ENCODE measurements at places on chromosomes 5 and 9. TPM values are rescaled to one million over a fixed set of nuclear protein-coding genes. Genes with fewer than 3 reads are reported as not detected.

DNA sequence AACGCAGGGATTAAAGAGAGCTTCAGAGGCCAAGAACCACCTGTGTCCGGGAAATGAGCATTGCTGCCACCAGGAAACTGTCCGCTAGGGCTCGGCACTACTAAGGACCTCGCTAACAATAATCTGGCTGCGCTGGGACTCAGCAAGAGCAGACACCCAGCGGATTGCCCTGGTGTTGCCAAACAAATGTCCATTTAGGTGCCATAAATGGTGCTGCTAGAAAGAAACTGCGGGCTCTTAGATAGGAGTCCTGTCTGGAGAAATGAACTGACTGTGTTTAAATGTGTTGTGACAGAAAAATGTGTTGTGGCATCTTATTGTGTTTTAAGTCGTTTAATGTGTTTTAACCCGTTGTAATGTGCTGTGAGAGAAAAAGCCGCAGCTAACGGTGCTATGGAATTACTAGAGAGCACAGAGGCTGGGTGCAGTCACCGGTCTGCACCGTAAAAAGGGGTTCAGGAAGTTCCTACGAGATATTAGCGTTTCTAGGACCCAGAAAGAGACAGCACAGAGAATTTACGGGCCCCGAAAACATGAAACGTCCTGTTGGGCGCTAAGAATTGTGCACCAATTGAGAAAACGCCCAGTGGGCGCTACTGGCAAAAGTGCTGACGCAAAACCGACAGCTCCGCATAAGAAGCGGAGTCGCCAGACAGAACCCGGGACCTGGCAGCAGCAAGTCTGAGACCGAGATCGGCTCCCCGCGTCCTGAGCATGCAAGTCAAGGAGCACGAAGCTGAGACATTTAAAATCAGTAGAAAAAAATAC is 90.6 kb downstream of the ANXA2R start:
- no peak for DNase-seq

GRCh38 chr5:9058666-9059065 is 487.2 kb downstream of the SEMA5A start:
- DNase-seq = no peak

Gene GTF2H2
- total RNA-seq = 69.7 TPM

Gene PCDHGA8
- total RNA-seq = 2.3 TPM

DNA sequence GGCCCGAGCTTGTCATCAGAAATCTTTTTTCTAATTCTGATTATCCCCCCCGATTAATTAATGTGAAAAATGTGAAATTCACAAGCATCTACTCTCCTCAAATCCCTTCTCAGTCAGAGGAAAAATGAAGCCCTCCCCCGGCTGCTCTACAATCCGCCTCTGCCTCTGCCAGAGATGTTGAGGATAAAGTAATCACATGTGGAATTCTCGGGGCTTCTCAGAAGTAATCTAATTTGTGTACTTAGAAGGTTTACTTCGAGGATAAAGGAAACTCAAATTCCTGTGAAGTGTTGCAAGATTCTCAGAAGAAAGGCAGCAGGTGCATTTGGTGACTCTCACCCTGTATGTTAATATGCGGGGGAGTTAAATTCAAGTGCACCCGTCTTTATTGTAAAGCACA is 726.1 kb upstream of the ADAMTS16 start:
- peak; percentile 56 for DNase-seq

GRCh38 chr5:94313188-94313587 is 305.2 kb downstream of the KIAA0825 start:
- DNase-seq = no peak

DNA sequence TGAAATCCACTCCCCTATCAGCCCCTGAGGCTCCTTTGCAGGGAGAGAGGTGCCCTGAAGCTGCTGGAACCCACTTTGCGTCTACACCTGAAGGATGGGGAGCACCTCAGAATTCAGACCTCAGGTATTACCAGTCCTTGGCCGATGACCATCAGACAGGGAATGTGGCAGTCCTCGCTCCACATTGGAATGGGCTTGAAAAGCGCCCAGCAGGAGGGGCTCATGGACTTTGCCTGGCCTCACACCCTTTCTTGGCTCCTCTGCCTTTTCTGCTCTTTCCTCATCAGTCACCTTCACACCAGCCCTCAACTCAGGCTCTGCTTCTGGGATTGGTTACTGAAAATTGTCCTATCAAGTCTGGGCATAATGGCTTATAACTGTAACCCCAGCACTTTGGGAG is 83.9 kb downstream of the BARX1 start:
- no peak for DNase-seq

Gene SURF6
- 32.9 TPM for total RNA-seq

DNA sequence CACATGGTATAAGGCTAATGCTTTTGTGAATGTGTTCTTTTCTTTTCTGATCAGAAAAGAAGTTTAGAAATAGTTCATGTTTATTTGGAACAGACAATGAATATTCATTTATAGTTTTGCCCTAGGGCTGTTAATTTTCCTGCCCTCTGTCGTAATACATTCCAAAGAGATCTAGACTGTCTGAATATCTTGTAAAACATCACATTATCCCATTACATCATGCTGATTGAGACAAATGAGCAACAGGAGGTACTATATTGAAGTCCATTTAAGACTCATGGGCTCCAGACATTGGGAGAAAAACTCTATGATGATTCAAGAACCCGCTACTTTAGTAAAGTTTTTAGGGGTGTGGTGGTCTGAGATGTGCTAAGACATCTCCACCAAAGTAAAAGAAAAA is 121.2 kb upstream of the MAP1B start:
- DNase-seq = no peak

- DNase-seq = peak; percentile 99
Measured at GRCh38 chr9:126914458-126915280, at the start of gene RALGPS1. TSS of gene RALGPS1 (plus strand) at chr9:126914782. CDS start at chr9:126962290, 47,508 bp downstream.

- DNase-seq = no peak
Measured at GRCh38 chr5:45385321-45386058, 310.7 kb downstream of the HCN1 start.

DNA sequence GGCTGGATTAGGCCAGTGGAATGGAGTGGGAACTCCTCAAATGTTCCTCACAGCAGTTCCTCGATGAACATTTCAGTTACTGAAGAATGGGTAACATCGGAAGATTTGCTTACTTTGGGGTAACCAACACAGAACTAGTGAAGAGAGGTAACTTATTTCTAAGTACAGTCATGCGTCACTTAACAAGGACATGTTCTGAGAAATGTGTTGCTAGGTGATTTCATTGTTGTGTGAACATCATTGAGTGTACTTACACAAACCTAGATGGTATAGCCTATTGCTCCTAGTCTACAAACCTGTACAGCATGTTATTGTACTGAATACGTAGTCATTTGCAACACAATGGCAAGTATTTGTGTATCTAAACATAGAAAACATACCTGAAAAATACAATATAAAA is 228.3 kb downstream of the MAST4 start:
- no peak for DNase-seq

GRCh38 chr5:128825826-128826225 is 139.5 kb upstream of the SLC27A6 start:
- no peak for DNase-seq

DNA sequence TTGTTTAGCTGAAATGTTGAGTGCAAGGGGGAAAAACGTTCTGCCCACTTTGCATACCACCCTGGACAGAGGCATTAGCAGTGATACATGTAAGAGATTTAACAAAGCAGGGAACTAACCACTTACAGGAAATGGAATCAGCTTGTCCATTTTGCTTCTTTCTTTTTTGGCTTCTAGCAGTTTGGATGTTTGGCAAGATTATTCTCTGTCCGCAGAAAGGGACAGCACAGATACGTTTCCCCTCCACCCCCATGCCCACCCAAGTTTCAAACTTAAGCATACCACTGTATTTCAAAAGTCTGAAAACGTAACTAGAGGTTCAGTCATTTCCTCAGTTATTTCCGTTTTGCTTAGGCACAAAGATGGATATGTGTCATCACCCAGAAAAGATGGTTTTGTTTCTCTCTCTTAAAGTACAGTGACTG is 118.4 kb downstream of the GDNF start:
- DNase-seq = no peak

DNA sequence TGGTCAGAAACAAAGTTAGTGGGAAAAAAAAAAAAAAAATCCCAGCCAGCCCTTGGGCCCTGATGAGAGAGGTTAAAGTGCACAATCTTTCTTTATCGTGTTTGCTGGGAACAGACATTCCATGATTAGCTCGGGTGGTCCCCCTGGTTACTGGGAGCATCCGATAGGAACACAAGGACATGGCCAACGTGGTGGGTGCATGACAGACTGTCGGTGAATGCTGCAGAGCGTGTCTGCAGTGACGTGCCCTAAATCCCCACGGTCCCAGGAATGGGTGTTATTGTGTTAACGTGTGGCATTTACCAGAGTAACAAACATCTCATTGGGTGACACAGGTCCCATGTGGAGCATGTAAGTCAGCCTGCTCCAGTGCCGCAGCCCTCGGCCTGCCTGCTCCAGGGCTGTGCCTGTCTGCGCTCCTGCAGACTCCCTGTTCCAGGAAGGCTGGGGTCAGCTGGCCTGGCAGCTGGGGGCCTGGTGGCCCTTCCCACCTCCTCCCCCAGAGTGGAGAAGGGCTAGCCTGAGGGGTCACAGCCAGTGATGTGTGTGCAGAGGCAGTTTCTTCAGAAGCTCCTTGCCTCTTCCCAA is 34.3 kb upstream of the TBC1D2 start:
- no peak for DNase-seq
